Activated naive CD8-positive, alpha-beta T cell treated with anti-CD3 and anti-CD28 coated beads, Interleukin-2, amount 10 ng/mL, durations not matched to agents 7 days and 5 days (primary cell): ENCODE measurements at places on chromosomes 4 and X. TPM values are rescaled to one million over a fixed set of nuclear protein-coding genes. Genes with fewer than 3 reads are reported as not detected.

GAGE12D gene
- total RNA-seq: not detected

DUSP21 gene
- total RNA-seq: not detected

GPR78 gene
- total RNA-seq: not detected

RS1 gene
- not detected for total RNA-seq
